ENCODE measurements at places on chromosomes 2 and 18. TPM values are rescaled to one million over a fixed set of nuclear protein-coding genes. Genes with fewer than 3 reads are reported as not detected.
A peak's percentile ranks its signal among the peaks of the same experiment; 100 is the strongest.

DNA sequence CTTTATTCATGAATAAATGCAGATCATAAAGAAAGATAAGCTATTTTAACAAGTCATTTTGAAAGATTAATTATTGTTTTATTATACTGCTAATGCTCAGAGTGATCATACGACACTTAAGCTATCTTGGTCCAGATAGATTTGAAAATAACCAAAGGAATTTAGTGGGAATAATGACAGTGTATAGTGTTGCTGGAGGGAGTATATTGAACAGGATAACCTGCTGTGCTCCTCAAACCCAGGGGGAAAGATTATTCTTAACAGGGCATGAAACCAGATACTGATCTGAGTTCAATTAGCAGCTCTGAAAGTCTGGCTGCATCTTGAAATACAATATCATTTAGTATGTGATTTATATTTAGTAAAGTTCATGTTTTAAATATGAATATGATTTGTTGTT is 216.3 kb upstream of the ITGA4 start:
- H3K27me3 ChIP-seq, result no peaks in the 10 kb centered on the region
- no peak for DNase-seq
- no peak overlapping the region for H3K27ac ChIP-seq

DNA sequence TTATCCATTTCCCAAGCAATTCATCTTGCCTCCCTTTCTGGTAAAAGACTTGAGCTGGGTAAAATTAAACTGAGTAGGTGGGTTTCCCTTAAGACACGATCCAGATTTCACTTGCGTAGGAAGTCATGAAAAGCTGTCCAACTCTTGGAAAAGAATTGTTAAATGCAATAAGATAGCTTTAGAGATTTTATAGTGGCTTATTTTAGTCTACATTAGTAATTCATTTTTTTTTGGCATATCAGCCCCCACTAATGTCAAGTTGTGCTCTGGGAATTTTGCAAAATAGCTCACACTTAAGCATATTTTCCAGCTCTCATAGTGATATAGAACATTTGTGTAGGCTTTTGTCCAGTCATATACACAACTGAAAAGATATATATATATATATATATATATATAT is 344.7 kb upstream of the FIGN start:
- no peak overlapping the region for H3K4me3 ChIP-seq
- H3K36me3 ChIP-seq, result no peaks in the 10 kb centered on the region
- DNase-seq, result no peak
- no peak overlapping the region for H3K27ac ChIP-seq
- no peaks in the 10 kb centered on the region for H3K4me1 ChIP-seq

DNA sequence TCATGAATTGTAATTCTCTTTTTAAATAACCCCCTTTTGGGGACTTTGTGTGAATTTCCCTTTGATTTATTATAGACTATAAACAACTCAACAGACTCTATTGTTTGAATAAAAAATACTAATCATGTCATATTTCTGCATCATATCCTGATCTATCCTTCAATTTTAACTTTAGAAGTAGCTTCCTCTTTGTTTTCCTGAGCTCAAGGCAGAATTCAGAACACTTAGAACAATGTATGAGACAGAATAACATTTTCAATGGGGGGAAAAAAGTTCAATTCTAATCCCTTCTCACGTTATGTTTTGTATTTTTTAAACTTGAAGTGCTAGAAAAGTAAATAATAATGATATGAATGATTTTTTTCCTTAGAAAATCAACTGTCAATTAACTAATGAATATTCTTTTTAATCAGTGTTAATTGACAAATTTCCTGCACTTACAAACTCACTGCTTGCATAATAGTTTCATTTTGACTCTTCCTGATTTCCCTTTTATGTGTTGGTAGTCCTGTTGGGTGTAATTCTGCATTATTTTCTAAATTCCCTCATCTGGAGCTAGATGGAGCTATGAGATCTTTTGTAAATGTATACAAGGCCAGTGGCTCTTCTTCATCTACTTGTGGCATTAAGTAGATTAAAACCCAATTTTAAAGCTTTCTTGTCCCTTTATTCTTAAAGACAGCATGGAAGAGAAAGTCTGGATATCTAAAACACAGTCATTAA is 326.1 kb downstream of the PARD3B start:
- no peaks in the 10 kb centered on the region for H3K36me3 ChIP-seq
- no peaks in the 10 kb centered on the region for H3K4me1 ChIP-seq
- no peak overlapping the region for H3K4me3 ChIP-seq
- DNase-seq, result no peak

DNA sequence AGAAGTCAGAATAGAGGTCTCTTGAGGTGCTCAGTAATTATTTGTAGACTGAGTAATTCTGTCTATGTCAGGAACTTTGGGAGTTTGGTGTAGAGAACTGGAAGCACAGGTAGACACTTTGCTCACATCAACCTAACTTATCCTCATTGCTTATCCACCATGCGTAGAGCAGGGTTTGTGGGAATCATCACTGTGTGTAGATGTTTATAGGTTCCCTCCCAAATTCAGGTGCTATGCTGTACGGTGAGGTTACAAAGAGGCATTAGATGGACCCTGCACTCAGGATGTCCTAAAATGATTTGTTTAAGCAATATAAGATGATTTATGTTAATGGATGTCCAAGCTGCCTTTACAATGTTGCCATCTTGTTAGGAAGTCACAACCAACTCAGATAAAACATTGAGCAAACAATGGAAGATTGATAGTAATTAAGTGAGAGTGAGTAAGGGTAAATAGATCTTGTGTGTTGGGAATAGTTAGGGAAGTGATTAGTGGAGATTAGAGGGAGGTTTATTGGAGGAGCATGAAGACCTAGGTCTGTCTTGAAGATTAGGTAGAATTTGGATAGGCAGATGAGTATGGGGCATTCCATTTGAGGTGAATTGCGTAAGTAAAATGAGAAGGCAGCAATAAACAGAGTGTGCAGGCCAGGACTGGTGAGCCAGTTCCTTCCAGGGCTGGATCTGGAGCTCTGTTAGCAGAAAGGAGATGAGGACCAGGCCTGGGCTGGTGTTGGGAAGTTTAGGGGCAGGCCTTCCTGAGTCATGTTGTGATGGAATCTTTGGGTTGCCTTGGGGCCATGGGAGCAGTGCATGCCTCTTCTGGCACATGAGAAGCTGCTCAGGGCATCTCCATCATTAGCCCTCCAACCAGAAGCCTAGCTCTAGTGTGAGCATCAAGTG is 12.1 kb downstream of the EPAS1 start:
- no peak for DNase-seq
- H3K4me3 ChIP-seq, result no peak overlapping the region
- H3K4me1 ChIP-seq, result peaks cover 9% of the 10 kb centered on the region

- H3K36me3 ChIP-seq, result no peaks in the 10 kb centered on the region
- DNase-seq, result no peak
- H3K27me3 ChIP-seq, result no peaks in the 10 kb centered on the region
- H3K27ac ChIP-seq, result no peak overlapping the region
Observed at GRCh38 chr2:64742678-64743077, 89.0 kb upstream of the SERTAD2 start.

GRCh38 chr2:64501946-64502345 is 22.2 kb upstream of the AFTPH start:
- no peak overlapping the region for H3K27ac ChIP-seq
- no peak overlapping the region for H3K4me3 ChIP-seq
- no peak for DNase-seq

GRCh38 chr2:84041506-84041905 is 417.6 kb downstream of the SUCLG1 start:
- no peaks in the 10 kb centered on the region for H3K4me1 ChIP-seq
- H3K4me3 ChIP-seq, result no peak overlapping the region
- H3K27ac ChIP-seq, result no peak overlapping the region
- no peaks in the 10 kb centered on the region for H3K27me3 ChIP-seq

DNA sequence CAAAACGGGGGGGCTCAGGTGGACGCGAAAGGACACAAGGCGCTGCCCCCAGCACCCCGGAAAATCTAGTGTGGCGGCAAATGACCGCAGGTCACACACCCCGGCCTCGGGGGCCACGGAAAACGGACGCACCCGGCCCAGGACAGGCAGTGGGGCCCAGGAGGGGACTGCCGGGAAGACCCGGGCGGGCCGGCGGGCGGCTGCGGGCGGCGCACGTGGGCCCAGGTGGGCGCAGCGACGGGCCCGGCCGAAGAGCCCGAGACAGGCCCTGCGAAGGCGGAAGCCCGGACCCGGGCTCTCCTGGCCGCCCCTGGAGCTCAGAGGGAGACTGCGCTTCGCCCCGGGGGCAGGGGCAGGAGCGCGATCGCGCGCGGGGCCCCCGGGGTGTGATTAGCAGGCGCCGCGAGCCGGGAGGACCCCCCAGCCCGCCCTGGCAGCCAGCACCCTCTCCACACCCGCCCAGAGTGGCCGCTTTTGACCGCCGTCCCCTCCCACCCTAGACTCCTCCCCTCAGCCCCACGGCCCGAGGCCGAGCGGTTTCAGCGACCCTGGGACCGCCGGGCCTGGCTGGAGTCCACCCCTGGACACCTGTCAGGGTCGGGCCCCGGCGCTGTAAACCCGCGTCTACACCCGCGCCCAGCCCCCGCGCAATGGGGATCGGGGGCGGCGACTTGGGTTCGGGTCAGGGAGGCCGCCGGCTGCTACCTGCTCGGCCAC is 773 bp downstream of the MBP start:
- no peaks in the 10 kb centered on the region for H3K27me3 ChIP-seq
- no peaks in the 10 kb centered on the region for H3K36me3 ChIP-seq
- H3K27ac ChIP-seq, result peak overlapping the region; percentile 96
- peak; percentile 60 for DNase-seq
- peak overlapping the region; percentile 98 for H3K4me3 ChIP-seq

DNA sequence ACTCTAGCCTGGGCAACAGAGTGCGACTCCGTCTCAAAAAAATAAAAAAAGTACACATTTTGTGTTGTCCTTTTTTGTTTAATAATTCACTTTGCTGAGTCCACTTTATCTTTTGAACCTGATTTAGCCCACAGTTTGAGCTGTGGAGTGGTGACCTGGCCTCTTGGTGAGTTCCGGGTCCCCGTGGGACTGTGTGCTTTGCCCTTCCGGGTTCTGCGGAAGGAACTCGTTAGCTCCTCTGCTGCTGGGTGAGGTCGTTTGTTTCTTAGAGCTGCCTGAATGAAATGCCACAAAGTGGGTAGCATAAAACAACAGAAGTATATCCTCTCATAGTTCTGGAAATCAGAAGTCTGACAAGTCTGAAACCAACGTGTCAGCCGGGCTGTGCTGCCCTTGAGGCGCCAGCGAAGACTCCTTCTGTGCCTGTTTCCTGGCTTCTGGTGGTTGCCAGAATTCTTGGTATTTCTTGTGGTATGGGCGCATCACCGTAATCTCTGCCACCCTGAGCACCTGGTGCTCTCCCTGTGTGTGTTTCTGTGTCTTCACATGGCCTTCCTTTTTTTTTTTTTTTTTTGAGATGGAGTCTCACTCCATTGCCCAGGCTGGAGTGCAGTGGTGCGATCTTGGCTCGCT is 3.5 kb downstream of the EFHD1 start:
- H3K4me1 ChIP-seq, result no peaks in the 10 kb centered on the region
- H3K27me3 ChIP-seq, result no peaks in the 10 kb centered on the region
- H3K4me3 ChIP-seq, result peak overlapping the region; percentile 94
- no peak for DNase-seq
- H3K36me3 ChIP-seq, result no peaks in the 10 kb centered on the region
- peak overlapping the region; percentile 93 for H3K27ac ChIP-seq

GRCh38 chr2:217398860-217399259 is 539.0 kb upstream of the TNP1 start:
- H3K27ac ChIP-seq, result no peak overlapping the region
- DNase-seq, result no peak
- H3K36me3 ChIP-seq, result no peaks in the 10 kb centered on the region
- no peak overlapping the region for H3K4me3 ChIP-seq
- H3K4me1 ChIP-seq, result no peaks in the 10 kb centered on the region

GRCh38 chr18:7000484-7001096 is 117.0 kb downstream of the LAMA1 start:
- H3K27ac ChIP-seq, result no peak overlapping the region
- H3K36me3 ChIP-seq, result no peaks in the 10 kb centered on the region
- no peaks in the 10 kb centered on the region for H3K4me1 ChIP-seq
- H3K4me3 ChIP-seq, result no peak overlapping the region

DNA sequence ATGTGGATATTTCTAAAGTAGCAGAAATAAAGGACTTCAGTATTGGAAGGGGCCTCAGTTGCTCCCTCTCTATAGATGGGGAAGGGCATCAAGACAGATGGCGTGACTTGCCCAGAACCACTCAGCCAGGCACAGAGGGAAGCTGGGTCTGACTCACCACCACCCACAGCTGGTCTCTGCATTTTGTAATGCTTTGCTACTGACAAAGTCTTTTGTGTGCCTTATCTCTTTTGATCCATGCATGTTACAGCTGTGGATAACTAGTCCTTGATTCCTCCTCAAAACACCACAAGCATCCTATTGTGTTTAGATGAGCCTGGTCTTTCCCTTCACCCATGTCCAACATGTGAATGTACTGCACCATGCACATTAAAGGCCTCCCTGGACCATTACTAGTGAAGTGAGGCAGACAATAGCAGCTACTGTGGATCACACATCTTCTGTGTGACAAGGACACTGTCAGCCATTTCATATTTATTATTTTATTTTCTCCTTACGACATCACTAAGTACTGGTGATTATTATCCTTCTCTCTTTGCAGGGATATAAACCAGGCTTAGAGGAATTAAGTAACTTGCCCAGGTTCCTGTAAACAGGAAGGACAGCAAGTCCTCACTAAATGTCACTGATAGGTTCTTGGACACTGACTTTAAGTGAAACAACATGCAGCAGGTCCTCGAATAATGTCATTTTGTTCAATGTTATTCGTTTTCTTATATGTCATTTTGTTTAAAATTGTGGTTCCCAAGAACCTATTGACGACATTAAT is 29.6 kb upstream of the IL37 start:
- no peak for DNase-seq

DNA sequence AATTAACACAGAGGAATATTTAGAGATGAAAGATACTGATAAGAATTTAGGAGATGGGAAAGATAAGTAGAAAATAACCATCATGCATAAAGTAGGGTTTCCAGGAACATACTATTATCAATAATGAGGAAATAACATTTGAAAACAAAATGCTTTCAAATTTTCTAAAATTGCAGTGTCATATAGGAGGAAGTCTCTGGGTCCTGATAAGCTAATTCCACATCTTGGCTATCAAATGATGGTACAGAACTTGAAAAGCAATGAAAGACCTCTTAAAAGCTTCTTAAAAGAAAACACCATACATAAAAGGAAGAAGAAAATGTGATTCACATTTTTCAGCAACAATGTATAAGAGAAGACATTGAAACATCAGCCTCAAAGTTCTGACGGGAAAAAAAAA is 1024.8 kb downstream of the TSN start:
- H3K36me3 ChIP-seq, result no peaks in the 10 kb centered on the region
- DNase-seq, result no peak
- H3K4me3 ChIP-seq, result no peak overlapping the region
- no peak overlapping the region for H3K27ac ChIP-seq
- no peaks in the 10 kb centered on the region for H3K27me3 ChIP-seq
- no peaks in the 10 kb centered on the region for H3K4me1 ChIP-seq

GRCh38 chr2:41966431-41966893 is 81.4 kb upstream of the PKDCC start:
- H3K27me3 ChIP-seq, result no peaks in the 10 kb centered on the region
- peak; percentile 84 for DNase-seq
- H3K27ac ChIP-seq, result peak overlapping the region; percentile 90
- peak overlapping the region; percentile 44 for H3K4me3 ChIP-seq
- peaks cover 15% of the 10 kb centered on the region for H3K4me1 ChIP-seq

Gene KIAA2012
- not detected for total RNA-seq

Gene CTDSP1
- total RNA-seq, result 113 TPM

Gene KRTCAP3
- total RNA-seq, result 3.8 TPM

Gene CCL20
- total RNA-seq, result 1.3 TPM

Gene DNMT3A
- 8.2 TPM for total RNA-seq

Gene AQP12B
- total RNA-seq, result not detected

Gene GPR45
- total RNA-seq, result not detected

Gene RNF152
- total RNA-seq, result 8.6 TPM

Gene MROH2A
- not detected for total RNA-seq

Gene POTEF
- total RNA-seq, result 3.3 TPM

All from breast epithelium (tissue), 4 donors.